GM23248 (cell line): ENCODE measurements at places on chromosomes 16 and 17. TPM values are rescaled to one million over a fixed set of nuclear protein-coding genes. Genes with fewer than 3 reads are reported as not detected.

GRCh38 chr17:39114723-39115122 is 36.7 kb downstream of the PLXDC1 start:
- peak overlapping the region; percentile 88 for H3K27ac ChIP-seq
- H3K27me3 ChIP-seq = no peaks in the 10 kb centered on the region
- peaks cover 13% of the 10 kb centered on the region for H3K4me1 ChIP-seq
- DNase-seq = peak; percentile 85
- H3K36me3 ChIP-seq = no peaks in the 10 kb centered on the region

- no peak overlapping the region for H3K27ac ChIP-seq
- no peak overlapping the region for H3K4me3 ChIP-seq
- DNase-seq = no peak
- H3K27me3 ChIP-seq = no peaks in the 10 kb centered on the region
- no peaks in the 10 kb centered on the region for H3K36me3 ChIP-seq
Observed at GRCh38 chr16:52613508-52613907, 66.6 kb upstream of the TOX3 start.

CDH16 gene
- not detected in 2 replicates for total RNA-seq

DNA sequence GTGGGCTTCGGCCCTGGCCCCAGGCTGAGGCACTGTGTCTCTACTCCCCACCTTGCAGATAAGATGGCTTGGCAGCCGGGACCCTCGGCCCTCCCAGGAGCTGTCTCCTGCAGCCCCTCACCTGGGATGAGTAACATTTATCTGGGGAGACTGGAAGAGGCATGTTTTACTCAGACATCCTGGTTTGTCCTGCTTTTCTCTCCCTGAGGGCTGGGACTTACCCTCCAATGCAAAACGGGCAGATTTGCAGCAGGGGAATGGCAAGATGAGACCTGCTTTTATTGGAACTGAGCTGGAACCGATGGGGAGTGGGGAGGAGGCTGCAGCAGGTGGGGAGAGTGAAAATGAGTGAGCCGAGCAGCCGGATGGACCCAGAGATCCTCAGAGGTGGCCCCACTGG is 27.3 kb upstream of the UBE2G1 start:
- H3K4me1 ChIP-seq = no peaks in the 10 kb centered on the region
- no peak overlapping the region for H3K4me3 ChIP-seq
- H3K27ac ChIP-seq = no peak overlapping the region
- no peak for DNase-seq
- H3K36me3 ChIP-seq = no peaks in the 10 kb centered on the region

GRCh38 chr17:81039854-81040758 is 5.2 kb downstream of the BAIAP2 start:
- no peaks in the 10 kb centered on the region for H3K36me3 ChIP-seq
- peak overlapping the region; percentile 84 for H3K27ac ChIP-seq
- peak overlapping the region; percentile 49 for H3K4me3 ChIP-seq
- peaks cover 33% of the 10 kb centered on the region for H3K4me1 ChIP-seq

GRCh38 chr16:72952404-72952803 is 95.5 kb downstream of the ZFHX3 start:
- no peaks in the 10 kb centered on the region for H3K27me3 ChIP-seq
- H3K4me1 ChIP-seq = no peaks in the 10 kb centered on the region
- H3K4me3 ChIP-seq = no peak overlapping the region
- no peak for DNase-seq

- DNase-seq = peak; percentile 24
- no peaks in the 10 kb centered on the region for H3K36me3 ChIP-seq
- no peak overlapping the region for H3K4me3 ChIP-seq
- peaks cover 13% of the 10 kb centered on the region; the same call in 1 of the 2 replicates for H3K4me1 ChIP-seq
- no peak overlapping the region for H3K27ac ChIP-seq
- H3K27me3 ChIP-seq = no peaks in the 10 kb centered on the region
Observed at GRCh38 chr17:56314026-56314425, 160.8 kb downstream of the ANKFN1 start.

DNA sequence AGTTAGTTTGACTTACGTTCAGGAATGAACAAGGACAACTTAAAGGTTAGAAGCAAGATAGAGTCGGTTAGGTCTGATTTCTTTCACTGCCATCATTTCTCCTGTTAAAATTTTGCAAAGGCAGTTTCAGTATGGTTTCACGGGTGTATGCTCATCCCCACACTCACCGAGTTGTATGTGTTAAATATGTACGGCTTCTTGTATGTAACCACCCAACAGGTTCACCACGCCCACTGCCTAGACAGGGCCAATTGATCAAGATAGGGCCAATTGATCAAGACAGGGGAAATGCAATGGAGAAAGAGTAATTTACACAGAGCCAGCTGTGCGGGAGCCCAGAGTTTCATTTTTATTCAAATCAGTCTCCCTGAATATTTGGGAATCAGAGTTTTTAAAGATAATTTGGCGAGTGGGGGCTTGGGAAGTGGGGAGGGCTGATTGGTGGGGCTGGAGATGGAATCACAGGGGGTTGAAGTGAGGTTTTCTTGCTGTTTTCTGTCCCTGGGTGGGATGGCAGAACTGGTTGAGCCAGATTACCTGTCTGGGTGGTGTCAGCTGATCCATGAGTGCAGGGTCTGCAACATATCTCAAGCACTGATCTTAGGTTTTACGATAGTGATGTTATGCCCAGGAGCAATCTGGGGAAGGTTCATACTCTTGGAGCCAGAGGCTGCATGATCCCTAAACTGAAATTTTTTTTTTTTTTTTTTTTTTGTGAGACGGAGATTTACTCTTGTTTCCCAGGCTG is 62.4 kb upstream of the PLCG2 start:
- H3K4me1 ChIP-seq = peaks cover 5% of the 10 kb centered on the region; the same call in 1 of the 2 replicates
- no peak overlapping the region for H3K4me3 ChIP-seq
- no peaks in the 10 kb centered on the region for H3K27me3 ChIP-seq
- no peak for DNase-seq
- H3K27ac ChIP-seq = no peak overlapping the region

DNA sequence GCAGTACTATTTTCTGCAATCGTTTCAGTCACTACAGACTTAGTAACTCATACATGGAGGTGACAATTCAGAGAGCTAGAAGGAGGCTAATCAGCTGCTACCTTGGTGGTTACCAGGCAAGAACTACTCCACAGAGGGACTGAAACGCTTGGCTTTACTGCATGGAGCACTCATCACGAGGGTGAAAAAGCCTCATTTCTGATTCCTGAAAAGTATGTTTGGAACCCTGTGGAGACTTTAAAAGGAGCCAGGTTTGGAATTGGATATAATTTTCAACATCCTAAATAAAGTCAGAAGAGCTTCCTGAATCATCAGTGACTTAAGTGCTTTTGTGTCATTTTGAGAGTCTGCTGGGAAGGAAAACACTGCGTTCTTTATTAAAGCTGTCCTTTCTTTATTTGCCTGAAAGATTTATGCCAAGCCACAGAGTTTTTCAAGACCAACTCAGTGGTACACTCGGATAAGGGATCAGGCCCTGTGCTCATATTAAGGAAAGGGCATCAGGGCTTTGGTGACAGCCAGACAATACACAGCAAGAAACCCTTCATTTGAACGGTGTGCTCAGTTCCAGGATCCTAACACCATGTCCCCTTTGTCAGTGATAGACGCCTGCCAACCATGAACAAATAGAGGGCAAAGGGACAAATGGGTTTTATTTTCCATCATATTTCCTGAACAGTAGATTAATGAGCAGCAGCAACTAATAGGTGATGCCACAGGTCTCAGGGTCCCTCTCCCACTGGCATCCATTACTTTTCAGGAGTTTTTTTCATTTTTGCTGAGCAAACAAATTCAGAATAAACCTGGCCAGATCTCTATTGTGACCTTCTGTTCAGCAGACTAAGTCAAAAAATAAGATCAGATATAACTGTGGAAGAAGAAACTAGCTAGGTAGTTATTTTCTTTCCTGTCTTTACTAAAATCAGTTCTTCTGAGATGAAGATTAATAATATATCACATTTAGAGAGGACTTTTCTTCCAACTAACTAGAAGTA is 80.5 kb upstream of the CLEC18B start:
- no peaks in the 10 kb centered on the region for H3K27me3 ChIP-seq
- peaks cover 22% of the 10 kb centered on the region for H3K36me3 ChIP-seq
- no peak overlapping the region for H3K4me3 ChIP-seq
- no peak for DNase-seq

- H3K27me3 ChIP-seq = no peaks in the 10 kb centered on the region
- DNase-seq = no peak
- no peaks in the 10 kb centered on the region for H3K36me3 ChIP-seq
- no peak overlapping the region for H3K4me3 ChIP-seq
- no peaks in the 10 kb centered on the region for H3K4me1 ChIP-seq
Observed at GRCh38 chr17:50765454-50766221, 1.7 kb downstream of the ANKRD40CL start.

CCL2 gene
- total RNA-seq = 28.3 and 33.1 TPM in 2 replicates

DNA sequence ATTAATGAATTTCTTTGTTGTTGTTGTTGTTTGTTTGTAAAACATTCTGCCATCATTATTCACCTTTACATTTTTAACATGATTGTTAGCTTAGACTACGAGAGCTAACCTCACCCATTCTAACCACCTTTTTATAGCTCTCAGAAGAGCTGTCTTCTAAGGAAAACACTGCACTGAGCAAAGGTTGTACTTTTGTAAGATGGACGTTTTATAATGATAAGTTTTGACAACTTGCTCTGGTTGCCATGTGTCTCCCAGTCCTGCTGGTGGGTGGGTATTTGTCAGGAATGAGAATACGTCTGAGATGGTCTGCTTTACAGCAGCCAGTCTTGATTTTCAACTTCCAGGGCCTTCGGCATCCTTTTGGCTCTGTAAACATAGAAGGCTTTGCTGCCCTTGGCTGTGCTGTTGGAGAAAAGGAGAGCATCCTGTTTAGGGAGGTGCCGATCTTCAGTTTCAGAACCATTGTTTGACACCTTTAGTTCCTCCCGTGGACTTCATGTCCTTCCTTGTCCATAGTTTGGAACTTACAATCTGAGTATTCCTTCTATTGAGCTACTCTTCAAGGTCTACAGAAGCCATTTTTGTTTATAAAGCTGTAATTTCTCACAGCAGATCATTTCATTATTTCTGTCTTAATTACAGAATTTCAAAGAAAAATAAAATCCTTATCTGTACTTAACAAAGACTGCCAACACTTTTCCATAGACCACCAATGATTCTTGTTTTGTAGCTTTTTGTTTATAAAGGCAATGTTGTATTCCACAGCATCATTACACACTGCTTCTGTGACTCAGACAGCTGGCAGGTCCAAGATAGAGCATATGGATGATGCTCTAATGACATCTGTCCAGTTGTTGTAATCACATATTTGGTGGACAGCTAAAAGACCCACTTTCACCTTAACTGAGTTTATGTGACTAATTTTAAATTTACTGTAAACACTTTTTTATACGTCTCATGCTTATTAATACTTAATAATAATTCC is 270.1 kb upstream of the TBX2 start:
- H3K36me3 ChIP-seq = no peaks in the 10 kb centered on the region
- H3K4me3 ChIP-seq = no peak overlapping the region; the same call in 1 of the 2 replicates
- H3K27me3 ChIP-seq = no peaks in the 10 kb centered on the region
- peak; percentile 44 for DNase-seq
- H3K4me1 ChIP-seq = peaks cover 19% of the 10 kb centered on the region
- H3K27ac ChIP-seq = peak overlapping the region; percentile 63
